ENCODE measurements at places on chromosomes 16 and 17.

DNA sequence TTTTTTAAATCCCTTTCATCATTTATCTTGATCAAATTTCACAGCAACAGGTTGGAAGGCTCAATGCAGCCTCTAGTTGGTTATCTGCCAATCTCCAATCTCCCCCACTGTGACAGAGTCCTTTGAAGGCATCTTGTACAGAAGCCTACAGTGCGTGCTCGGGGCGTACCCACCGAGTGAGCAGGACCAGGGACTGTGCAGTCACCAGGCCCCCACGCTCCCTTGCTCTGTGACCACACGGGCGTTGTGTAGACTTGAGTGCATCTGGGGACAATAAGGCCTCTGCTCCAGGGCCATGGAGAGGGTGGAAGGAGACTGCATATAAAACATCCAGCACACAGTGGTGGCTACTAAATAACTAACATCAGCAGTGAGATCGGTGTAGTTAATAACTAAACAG is 63.4 kb downstream of the GTF3C1 start:
- no peak for DNase-seq

GRCh38 chr16:4859900-4860255 is 12.6 kb downstream of the UBN1 start:
- DNase-seq: no peak

DNA sequence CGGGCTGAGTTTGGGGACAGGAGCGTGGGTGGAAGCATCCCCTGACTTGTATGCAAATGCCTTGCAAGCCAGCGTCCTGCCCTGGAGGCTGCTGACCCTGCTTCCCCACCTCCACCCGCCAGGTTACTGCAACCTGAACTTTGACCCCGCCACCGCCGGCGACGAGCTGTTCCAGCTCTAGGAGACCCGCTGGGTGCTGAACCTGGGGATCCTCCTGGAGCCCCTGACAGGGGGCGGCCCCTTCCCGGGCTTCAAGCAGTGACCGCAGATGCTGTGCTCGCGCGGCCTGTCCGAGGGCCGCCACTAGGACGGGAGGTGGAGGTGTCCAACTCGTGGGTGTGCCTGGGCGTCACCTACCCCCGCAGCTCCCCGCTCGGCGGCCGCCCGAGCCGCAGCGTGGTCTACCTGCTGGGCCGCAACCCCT is 10.7 kb upstream of the SLC16A5 start:
- no peak for DNase-seq

DNA sequence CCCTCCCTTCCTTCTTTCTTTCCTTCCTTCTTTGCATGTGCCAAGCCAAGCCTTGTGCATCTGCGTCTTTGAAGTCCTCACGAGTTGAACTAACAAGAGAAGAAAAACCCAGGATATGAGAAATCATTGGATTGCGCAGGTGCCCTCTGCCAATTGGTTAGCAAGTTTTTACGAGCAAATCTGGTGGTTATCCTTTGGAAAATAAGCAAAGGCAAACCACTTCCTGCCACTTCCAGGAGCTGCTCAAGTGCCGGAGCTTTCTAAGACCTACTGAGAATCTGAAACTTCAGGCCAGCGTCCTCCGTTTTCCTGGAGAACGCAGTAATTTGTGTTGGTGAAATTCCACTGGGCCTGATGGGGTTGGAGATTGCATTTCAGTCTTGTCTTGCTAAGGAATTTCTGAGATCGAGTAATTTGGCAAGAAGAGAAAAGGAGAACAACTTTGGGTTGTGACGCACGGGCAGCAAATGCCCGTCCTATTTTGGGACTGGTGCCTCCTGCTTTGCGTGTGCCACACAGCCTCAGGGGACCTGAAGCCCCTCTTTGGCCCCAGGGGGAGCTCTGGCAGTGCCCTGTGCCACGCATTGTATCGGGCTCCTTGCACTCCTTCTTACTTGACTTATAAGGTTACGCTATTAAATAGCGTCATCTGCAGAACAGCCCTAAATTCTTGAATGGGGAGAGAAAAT is 56.4 kb downstream of the CMIP start:
- DNase-seq: no peak

DNA sequence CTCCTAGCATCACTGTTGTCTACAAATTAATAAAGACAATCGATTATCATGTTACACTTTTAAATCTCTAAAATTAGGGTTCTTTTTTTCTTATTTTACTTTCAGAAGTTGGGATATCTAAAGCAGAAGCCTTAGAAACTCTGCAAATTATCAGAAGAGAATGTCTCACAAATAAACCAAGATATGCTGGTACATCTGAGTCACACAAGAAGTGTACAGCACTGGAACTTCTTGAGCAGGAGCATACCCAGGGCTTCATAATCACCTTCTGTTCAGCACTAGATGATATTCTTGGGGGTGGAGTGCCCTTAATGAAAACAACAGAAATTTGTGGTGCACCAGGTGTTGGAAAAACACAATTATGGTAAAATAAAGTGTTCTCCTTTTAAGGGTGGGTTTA is 2.4 kb downstream of the RAD51C start:
- no peak for DNase-seq

DNA sequence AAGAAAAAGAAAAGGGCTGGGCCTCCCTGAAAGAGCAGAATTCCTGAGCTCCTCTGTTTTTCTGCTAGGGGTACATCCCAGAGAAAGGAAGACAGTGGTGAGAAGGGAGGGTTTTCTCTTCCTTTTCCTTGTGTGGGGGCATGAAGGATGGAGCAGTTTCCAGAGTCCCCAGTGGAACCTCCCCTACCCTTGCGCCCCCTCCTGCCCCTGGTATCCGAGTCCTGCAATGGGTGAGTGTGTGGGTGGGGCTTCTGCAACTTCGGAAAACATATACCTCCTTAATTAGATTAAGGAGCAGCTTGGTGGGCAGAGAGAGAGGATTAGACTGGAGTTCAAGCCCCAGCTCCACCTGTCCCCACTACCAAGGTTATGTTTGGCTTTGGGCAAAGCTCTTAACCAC is 5.4 kb upstream of the GIP start:
- no peak for DNase-seq

DNA sequence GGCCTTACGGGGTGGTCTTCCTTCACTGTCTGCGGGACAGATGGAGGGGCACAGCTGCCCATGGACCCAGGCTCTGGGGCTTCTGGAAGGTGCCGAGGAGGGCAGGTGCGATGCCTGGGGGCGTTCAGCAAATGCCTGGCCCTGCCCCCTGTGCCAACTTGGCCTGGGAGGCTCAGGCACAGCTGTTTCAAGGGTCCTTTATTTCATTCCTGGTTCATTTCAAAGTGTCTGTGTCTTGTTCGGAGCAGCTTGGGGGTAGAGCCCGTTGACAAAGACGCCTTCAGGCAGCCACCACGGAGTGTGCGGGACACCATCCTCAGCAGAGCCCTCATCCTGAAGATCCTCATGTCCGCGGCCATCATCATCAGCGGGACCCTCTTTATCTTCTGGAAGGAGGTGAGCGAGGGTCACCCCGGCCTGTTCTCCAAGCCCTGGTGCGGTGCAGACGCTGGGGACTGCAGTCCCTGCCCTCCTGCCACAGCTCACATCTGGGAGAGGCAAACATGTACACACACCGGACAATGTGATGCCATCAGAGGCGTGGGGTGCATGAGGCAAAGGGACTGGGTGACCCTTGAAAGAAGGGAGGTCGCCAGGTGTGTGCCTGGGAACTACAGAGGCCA is 43.9 kb downstream of the MEAK7 start:
- DNase-seq: no peak

GRCh38 chr17:47862621-47863440 is 11.9 kb upstream of the SP6 start:
- no peak for DNase-seq

- DNase-seq: no peak
These were observed 386.6 kb downstream of the XYLT1 start for GRCh38 chr16:17084130-17084529.

DNA sequence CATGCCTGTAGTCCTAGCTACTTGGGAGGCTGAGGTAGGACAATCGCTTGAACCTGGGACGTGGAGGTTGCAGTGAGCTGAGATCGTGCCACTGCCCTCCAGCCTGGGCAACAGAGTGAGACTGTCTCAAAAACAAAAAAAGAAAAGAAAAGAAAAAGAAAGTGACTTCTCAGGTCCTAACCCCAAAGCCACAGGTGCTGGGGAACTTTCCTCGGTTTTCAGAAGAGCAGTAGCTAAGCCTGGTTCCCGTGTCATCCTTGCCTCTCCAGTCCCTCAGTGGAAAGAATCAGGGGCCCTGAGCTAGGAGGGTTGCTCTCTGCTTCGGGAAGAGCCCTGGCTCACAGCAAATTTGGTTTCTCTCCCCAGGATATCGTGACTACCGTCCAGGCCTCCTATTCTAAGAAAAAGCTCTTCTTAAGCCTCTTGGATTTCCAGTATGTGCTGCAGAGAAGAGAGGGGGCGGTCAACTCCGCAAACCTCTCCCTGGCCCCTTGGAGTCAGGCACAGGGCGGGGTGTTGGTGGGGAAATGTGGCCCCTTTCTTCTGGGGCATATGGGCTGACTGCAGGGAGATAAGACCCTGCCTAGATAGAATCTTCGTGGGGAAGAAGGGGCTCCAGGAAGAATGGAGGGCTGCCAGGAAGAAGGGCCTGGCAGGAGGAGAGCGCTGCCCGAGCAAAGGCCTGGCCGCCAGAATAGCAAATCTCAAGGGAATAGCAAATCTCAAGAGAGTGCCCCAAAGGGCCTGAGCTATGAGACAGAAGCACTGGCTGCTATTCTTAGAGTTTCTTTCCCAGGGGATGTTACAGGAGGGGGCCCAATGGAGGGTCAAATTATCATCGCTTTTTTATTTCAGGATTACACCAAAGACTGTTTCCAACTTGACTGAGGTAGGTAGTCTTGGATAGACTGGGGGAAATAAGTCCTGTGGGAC is 8.3 kb upstream of the NLRC5 start:
- DNase-seq: no peak

DNA sequence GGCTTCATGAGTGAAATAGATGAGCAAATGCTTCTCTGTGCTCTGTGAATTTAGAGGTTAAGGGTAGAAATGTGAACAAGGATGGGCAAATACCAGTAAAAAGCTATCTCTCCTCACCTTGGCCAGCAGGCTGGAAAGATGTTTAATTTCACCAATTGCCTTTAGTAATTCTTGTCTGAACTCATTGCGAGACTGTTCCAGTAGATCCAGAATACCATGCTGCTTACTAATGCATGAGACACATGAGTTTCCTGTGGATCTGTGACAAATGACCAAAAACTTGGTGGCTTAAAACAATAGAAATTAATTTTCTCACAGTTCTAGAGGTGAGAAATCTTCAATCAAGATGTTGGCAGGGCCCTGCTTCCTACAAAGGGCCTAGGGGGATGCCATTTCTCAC is 9.3 kb upstream of the ZNF624 start:
- DNase-seq: no peak

- peak; percentile 50 for DNase-seq
These were observed 3.4 kb downstream of the ZNF688 start for GRCh38 chr16:30567991-30568638.

GRCh38 chr16:57628008-57628781 is at the start of gene ADGRG1:
Gene ADGRG1 (plus strand): TSS chr16:57628630. CDS start chr16:57650288, 21,658 bp downstream.
- DNase-seq: peak; percentile 28

DNA sequence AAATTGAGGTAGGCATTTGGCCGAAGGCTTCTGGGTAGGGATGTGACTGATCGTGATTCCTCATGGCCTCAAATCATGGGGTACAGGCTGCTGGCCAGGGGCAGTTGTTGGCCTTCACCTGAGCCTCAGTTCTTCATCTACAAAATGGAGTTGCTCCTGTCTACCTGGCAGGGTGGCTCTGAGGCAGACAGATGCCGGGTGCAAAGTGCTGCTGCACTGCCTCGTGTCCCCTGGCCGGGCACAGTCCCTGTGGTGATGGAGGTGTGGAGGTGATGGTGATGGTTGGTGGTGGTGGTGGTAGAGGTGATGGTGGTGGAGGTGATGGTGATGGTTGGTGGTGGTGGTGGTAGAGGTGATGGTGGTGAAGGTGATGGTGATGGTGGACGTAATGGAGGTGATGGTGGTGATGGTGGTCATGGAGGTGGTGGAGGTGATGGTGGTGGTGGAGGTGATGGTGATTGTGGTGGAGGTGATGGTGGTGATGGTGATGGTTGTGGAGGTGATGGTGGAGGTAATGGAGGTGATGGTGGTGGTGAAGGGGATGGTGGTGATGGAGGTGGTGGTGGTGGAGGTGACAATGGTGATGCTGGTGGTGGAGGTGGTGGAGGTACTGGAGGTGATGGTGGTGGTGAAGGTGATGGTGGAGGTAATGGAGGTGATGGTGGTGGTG is 52.6 kb downstream of the RNF213 start:
- no peak for DNase-seq

DNA sequence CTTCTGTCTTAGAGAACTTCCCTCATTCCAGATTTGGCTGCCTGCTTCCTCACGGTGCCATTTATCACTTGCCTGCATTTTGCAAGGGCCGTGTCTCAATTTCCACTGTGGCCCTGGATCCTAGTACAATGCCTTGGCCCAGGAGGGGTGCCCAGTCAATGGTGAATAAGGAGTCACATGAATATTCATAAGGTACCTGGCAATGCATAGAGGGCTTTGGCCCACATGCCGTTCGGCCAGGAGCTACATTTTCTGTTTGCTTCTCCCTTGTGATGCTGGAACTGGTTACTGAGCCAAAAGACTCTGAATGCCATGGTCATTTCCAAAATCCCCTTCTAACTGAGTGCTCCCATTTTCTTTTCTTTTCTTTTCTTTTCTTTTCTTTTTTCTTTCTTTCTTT is 4.8 kb upstream of the PIRT start:
- no peak for DNase-seq

GRCh38 chr16:73739049-73739769 is 557.4 kb upstream of the PSMD7 start:
- DNase-seq: no peak

DNA sequence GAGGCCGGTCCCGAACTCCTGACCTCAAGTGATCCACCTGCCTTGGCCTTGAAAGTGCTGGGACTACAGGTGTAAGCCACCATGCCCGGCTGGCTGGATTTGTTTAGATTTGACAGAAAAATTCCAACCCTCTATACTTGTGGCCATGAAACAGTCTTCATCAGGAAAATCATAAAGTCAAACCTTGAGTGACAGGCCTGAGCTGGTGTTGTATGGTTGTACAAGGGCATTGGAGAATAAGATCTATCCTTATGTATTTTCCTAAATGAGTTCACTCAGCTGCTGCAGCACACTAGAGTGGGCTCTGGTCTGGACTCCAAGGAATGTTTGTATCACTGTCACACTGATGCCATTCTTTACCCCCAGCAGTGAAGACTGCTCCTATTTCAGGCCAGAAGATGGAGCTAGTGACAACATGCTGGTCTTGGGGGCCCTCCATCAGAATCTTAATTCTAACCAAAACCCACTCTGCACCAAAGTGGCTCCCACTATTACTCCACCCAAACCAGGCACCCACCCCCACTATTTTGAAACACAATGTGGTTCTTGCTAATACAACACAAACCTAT is 27.4 kb downstream of the SNX11 start:
- DNase-seq: no peak

- no peak for DNase-seq
These were observed 30.2 kb downstream of the MSI2 start for GRCh38 chr17:57286399-57287105.

DNA sequence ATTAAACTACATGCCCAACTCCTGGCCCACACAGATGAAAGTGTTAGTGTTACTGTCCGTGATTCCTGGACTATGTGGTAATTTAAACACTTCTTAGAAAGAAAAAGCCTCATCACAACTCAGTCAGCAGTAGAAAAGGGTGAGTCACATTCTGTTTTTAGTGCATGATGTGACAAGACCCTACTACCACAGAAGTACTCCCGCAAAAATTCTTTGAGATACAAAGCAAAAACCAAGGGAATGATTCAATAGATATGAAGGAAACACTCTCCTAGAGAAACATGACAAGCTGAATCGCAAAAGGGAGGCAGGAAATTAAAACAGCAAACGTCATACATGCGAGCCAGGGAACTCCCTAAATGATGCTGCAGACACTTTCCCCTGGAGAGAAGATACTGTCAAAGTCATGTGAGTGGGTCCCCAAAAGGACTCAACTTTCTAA is 14.4 kb downstream of the SNN start:
- no peak for DNase-seq

GRCh38 chr16:84190731-84191388 is at the start of gene ADAD2:
Gene ADAD2 (plus strand): TSS chr16:84191157. CDS start chr16:84191231, 74 bp downstream.
- DNase-seq: no peak
